ENCODE measurements at places on chromosomes 12 and 14.

- DNase-seq = no peak
These were observed 41.4 kb upstream of the IGF1 start for GRCh38 chr12:102521662-102522277.

DNA sequence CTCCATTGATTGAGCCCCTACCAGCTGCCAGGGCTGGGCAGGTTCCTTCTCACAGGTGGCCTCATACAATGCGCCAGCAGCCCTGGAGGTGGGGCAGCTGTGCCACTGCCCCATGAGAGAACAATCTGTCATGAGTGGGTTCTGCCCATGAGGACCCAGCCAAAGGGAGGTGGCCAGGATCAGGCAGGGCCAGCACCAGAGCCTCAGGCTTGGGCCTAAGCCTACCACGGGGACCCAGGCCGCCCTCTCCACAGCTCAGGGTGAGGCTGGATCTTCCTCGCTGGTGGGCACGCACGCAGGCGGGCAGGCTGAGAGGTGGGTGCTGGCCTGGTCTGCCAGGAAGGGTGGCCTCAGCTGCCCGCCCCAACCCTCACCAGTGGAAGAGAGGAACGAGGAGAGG is 110.7 kb downstream of the KIF26A start:
- no peak for DNase-seq

GRCh38 chr12:94203796-94204195 is 55.4 kb downstream of the PLXNC1 start:
- DNase-seq = no peak

GRCh38 chr12:104006929-104007328 is 41.3 kb downstream of the TDG start:
- no peak for DNase-seq

DNA sequence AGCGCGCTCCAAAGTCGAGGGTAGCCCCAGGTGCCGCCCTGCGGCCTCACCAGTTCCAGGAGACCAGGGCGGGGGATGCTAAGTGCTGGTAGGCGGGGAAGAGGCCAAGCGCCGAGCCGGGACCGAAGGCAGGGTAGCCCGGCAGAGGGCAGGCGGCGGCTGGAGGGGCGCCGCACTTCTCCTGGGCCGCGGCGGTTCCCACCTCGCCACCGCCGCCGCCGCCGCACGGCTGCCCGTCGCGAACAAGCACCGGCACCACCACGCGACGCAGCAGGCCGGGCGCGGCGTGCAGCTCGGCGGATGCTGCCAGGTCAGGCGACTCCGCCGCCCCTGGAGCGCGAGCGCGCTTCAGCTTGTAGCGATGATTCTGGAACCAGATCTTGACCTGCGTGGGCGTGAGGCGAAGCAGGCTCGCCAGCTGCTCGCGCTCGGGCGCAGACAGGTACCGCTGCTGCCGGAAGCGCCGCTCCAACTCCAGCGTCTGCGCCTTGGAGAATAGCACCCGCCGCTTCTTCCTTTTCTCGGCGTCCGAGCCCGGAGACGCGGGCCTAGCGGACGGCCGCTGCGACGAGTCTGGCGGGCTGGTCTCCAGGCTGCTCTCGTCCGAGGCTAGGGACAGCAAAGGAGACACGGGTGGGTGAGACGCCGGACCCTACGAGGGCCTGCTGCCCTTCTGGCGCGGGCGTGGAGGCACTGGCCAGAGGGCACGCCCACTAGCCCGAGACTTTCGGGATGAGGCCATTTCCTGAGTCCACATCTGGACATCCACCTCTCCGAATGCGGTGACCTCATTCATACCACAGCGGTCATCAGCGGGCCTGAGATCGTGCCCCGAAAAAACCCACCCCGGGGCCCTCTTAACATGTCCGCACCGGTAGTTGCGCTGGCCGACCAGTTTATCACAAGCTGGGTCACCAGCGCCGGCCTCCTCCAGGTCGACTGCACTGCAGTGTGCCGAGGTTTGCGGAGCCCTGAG is 1.3 kb downstream of the NKX2-8 start:
- DNase-seq = no peak

- DNase-seq = no peak
These were observed 264.6 kb upstream of the DAAM1 start for GRCh38 chr14:58923751-58924405.
